Thoracic aorta (tissue), 2 donors: ENCODE measurements at places on chromosomes 16 and 17.

- no peak for DNase-seq
Observed at GRCh38 chr17:12459736-12460135, 206.0 kb upstream of the MYOCD start.

DNA sequence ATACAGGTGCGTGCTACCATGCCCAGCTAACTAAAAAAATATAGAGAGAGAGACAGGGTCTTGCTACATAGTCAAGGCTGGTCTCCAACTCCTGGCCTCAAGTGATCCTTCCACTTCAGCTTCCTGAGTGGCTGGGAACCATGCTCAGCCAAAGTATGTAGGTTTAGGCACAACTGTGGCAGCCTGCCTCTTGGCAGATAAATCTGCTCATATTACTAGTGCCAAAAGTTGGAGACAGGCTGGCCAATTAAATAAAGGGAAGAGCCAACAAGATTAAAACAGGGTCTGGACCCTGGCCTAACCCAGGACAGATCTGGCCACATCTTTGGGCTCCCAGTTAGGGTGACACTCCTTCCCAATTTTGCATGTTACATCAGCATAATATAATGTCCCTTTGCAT, 151.7 kb downstream of the CBLN1 start:
- DNase-seq, result no peak

- no peak for DNase-seq
Observed at GRCh38 chr17:1896243-1897104, 66.7 kb downstream of the RPA1 start.

DNA sequence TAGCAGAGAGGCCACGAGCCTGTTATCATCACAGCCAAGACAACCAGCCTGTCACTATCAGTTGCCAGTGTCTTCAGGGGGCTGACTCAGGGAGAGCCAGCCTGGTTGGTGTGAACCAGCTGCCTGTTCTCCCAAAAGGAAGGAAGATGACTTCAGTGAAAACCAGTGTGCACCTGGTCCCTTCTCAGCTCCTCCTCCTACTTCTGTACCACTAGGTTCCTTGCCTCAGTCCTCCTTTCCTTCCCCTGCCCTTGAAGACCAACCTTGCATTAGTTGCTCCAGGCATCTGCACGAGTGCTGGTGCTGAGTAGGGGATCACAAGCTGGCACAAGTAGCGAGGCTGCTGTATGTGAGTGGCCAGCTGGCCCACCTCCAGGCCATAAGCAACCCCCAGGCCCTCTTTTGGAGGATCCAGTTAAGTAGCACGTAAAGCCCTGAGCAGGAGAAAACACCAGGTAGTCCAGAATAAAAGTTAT, 8.5 kb downstream of the TUBG1 start:
- no peak for DNase-seq

GRCh38 chr17:65198653-65199382, 61.6 kb downstream of the RGS9 start:
- DNase-seq, result no peak

- no peak for DNase-seq
Observed at GRCh38 chr16:23110257-23110899, 38.9 kb downstream of the USP31 start.

- DNase-seq, result no peak
Observed at GRCh38 chr17:56098746-56099145, 54.5 kb upstream of the ANKFN1 start.
